ENCODE measurements at places on chromosomes 2 and 18.
A peak's percentile ranks its signal among the peaks of the same experiment; 100 is the strongest.

GRCh38 chr18:74577019-74577418, 20.7 kb upstream of the ZNF407 start:
- no peak for DNase-seq

- peak; percentile 1 for DNase-seq
Observed at GRCh38 chr2:156589381-156590079, 153.4 kb downstream of the GPD2 start.

DNA sequence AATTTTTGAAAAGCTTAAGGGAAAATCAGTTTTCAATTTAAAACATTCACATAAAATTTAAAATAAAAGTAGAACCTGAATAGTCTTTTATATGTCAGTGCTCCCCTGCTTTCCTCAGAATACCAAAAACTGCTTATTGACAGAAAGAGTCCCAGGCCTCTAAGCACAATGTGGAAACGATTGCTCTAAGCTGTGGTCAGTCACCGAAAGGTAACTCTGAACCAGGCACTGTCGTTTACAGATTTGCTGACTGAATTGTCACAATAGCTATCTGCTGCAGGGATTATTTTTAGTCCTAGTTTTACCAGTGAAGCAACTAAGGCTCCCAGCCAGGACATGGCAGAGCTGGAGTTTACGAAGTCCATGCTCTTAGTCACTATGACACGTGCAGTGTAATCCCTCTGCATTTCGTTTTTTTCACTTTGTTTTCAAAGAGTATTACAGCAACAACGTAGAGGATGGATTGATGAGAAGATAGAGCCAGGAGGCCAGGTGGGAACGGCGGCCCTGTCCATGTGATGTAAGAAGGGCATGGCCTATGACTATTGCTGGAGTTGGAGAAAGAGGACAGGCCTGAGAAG, 28.1 kb upstream of the TMEM247 start:
- no peak for DNase-seq

DNA sequence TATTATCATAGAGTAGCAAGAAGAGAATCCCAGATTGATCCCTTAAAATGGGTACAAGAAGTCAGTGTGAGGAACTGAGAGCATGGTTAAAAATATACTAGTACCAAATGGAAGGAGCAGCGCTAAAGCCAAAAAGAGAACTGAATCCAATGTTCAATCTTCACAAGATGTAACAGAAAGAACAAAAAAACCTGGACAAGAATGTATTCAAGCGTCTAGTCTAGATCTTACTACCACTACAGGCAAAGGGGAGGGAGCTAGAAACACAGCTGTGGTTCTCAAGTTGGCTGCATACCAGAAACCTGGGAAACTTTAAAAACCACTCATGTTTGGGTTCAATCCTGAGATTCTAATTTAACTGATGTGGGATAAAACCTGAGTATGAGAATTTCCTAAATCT, 57.5 kb downstream of the PIAS2 start:
- DNase-seq: no peak

DNA sequence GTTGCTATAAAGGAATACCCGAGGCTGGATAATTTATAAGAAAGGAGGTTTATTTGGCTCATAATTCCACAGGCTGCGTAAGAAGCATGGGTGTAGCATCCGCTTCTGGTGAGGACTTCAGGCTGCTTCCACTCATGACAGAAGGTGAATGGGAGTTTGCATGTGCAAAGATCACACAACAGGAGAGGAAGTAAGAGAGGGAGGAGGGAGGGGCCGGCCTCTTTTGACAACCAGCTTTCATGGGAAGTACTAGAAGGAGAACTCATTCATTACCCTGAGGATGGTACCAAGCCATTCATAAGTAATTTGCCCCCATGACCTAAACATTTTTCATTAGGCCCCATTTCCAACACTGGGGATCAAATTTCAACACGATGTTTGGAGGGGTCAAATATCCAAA, 386.8 kb upstream of the NETO1 start:
- DNase-seq: no peak

GRCh38 chr2:30900381-30900780, 93.1 kb upstream of the CAPN13 start:
- DNase-seq: no peak

- DNase-seq: no peak
Observed at GRCh38 chr18:31161757-31162418, 768 bp downstream of the DSC1 start.

- no peak for DNase-seq
Observed at GRCh38 chr2:11158916-11159573, 3.8 kb downstream of the SLC66A3 start.

DNA sequence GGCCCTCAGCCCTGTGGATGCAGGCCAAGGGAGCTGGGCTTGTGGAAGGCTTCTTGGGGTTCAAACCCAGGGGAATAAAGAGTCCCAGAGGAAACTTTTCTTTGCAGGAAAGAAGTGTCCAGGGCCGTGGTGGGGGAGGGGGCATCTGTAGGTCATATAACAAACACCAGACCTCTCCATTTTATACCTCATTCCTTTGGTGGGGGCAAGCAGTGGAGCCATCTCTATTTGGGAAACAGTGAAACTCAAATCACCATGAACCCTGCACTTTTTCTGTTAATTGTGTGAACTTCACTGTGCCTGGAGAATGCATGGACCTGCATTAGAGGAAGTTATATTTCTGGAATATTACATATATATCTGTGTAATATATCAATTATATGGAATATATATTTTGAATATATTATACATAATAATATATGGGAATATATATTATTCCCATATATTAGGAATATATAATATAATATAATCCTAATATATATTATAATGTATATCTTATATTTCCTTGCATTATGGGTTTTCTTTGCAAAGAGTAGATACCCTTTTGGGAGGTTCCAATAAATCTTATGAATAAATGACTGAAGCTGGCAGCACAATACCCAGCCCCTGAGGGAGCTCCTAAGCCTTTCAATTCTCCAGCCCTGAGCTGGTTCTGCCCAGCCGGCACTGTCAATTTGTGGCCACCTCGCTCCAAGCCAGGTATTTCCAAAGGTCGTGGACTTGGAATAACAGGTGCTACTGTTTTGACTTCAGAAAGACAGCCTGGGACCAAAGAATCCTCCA, 97.7 kb upstream of the PKDCC start:
- DNase-seq: no peak

DNA sequence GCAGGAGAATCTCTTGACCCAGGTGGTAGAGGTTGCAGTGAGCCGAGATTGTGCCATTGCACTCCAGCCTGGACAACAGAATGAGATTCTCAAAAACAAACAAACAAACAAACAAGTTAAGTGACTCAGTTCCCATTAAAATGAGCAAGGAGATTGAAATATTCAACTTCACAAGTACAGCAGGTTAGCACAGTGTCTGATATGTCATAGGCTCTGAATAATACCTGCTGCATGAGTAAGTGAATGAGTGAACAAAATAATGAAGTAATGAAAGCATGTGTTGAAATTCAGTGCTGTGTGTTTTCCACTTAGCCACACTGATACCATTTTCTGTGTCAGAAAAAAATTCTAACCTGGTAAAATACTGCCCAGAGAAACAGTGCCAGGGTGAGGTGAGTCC, 41.9 kb upstream of the SETBP1 start:
- DNase-seq: no peak

DNA sequence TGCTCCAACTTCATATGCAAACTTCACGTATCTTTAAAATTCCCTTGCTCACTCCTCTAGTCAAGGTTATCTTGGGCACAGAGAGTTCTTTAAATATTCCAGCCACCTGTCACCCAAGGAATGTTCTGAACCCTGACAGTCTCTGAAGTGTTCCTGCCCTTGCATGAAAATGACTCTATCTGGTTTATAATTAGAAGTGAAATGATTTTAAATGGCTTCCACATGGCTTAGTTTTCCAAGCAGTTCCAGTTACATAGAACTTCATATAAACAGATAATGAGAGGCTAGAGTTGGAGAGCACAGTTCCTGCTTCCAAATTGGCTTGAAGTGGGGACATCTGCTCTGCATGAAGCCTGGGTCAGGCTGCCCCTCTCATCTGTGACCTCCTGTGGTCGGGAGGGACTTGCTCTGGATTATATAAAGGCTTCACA, 81.9 kb downstream of the SLC4A3 start:
- DNase-seq: no peak

- no peak for DNase-seq
Observed at GRCh38 chr2:27707462-27708256, 44.0 kb downstream of the SLC4A1AP start.

DNA sequence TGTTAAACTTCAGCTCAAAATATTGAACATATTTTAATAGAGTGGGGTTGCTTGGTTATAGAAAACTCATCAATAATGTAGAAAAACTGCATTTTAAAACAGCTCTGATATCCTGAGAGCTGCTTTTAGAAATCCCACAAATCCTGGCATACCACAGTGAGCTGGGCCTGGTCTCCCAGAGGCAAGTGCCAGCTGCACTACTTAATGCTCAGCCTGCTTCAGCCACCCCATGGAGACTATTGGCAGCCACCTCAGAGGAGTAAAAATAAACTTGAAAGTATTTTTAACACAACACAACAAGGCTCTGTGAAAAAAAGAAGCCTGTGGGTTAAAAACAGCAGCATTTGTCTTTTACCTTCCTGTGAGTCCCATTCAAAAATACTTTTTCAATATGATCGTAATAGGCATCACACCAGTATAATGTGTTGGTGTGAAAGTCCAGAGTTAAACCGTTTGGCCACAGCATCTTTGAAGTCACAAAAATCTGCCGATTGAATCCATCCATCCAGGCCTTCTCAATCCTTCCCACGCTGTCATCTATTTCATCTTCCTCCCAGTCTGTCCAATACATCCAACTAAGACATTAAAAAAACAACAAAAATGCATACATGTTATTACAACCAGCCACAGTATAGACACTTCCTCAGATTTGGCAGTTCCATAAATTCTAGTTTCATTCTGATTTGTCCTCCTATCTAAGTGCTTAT, 1115.3 kb downstream of the LRP1B start:
- no peak for DNase-seq

GRCh38 chr2:29106980-29107388, 8.2 kb upstream of the CLIP4 start:
- no peak for DNase-seq

DNA sequence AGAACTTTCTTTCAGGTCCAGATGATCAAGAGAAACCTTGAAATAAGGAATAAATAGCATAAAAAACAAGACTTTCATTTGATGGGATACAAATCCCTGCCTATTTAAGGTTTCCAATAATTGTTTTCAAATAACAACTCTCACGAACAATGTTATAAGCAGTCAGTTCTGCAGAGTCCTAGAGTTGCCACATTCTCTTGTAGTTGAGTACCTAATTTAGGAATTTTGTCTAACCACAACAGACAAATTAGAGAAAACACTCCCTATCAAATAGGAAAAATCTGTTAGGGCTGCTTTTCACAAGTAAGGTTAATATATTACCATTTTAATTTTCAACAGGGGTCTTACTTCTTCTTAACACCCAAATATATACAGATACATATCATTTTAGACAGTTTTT, 130.1 kb upstream of the CDH20 start:
- no peak for DNase-seq

- no peak for DNase-seq
Observed at GRCh38 chr2:190843890-190844699, 36.5 kb upstream of the GLS start.

All from stimulated activated CD4-positive, alpha-beta T cell treated with anti-CD3 and anti-CD28 coated beads, Interleukin-1b, Interleukin-23, amount 100 ng/mL, for 1 hour (primary cell).